CD14-positive monocyte (primary cell): ENCODE measurements at places on chromosomes 6 and 20.
A peak's percentile ranks its signal among the peaks of the same experiment; 100 is the strongest.

- no peak for DNase-seq
These were observed 64.1 kb downstream of the LRRC1 start for GRCh38 chr6:53858913-53859312.

GRCh38 chr6:123622780-123623179, 14.0 kb downstream of the TRDN start:
- DNase-seq, result no peak

DNA sequence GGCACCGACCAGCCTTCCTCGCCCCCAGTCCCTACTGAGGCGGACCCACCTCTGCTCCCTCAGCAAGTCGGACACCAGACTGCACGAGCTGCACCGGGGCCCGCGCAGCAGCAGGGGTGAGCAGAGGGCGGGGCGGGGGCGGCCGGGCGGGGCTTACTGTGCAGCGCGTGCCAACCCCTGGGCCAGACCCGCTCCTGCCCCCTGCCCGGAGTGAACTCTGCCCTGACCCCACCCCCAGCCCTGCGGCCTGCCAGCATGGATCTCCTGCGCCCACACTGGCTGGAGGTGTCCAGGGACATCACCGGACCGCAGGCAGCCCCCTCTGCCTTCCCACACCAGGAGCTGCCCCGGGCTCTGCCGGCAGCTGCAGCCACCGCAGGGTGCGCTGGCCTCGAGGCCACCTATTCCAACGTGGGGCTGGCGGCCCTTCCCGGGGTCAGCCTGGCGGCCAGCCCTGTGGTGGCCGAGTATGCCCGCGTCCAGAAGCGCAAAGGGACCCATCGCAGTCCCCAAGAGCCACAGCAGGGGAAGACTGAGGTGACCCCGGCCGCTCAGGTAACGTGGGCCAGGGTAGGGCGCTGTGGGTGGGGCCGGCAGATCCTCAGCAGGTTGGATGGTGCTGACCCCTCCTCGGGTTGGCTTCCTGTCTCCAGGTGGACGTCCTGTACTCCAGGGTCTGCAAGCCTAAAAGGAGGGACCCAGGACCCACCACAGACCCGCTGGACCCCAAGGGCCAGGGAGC, 1.5 kb upstream of the SLC2A4RG start:
- DNase-seq, result no peak

- no peak for DNase-seq
These were observed 363.9 kb downstream of the DHX35 start for GRCh38 chr20:39326050-39326449.

DNA sequence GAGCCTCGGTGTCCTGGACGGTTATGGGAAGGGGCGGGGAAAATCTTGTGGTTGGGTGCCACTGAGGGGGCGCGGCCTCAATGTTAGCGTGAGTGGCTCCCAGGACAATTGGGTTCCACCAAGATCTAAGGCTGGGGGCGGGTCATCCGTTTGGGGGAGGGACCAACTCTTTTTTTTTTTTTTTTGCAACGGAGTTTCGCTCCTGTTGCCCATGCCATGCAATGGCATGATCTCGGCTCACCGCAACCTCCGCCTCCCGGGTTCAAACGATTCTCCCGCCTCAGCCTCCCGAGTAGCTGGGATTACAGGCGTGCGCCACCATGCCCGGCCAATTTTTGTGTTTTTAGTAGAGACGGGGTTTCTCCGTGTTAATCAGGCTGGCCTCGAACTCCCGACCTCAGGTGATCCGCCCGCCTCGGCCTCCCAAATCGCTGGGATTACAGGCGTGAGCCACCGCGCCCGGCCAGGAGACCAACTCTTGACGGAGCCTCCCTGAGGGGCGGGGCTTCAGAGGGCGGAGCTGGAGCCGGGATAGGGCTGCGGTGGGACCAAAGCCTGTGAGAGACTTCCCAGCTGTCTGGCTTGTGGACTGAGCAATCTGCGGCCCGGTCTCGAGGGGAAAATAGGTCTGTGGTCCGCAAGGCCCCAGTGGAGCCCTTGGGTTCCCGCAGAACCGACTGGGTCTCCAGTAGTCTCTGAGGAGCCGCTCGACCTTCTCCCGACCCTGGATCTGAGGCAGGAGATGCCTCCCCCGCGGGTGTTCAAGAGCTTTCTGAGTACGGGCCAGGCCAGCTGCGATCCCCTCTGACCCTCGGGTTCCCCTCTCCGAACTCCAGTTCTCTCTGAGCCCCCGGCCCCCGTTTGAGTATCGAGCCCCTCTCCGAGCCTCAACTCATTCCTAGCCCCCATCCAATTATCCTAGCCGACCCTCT, 1.1 kb downstream of the SPAG4 start:
- DNase-seq, result peak; percentile 66

DNA sequence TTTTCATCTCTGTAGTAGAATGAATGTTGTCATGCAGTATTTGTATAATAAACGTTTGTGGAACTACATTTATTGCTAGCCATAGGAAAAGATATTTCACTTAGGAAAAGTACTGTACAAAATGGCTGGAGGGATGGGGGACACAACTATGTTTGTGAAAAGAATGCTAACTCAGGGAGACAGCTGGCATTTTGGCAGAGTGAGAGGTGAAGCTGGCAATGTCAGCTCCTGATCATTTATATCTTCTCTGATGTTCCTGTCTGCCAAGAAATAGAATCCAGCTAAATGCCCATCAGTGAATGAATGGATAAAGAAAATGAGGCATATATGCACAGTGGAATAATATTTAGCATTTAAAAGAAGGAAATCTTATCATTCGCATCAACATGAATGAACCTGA, 313.0 kb upstream of the IRAK1BP1 start:
- DNase-seq, result no peak

- no peak for DNase-seq
These were observed 277.2 kb downstream of the ARHGAP18 start for GRCh38 chr6:129432738-129433137.

GRCh38 chr6:34151321-34152041, 5.6 kb upstream of the GRM4 start:
- DNase-seq, result no peak

- no peak for DNase-seq
These were observed 182.7 kb upstream of the OLIG3 start for GRCh38 chr6:137676888-137677287.

DNA sequence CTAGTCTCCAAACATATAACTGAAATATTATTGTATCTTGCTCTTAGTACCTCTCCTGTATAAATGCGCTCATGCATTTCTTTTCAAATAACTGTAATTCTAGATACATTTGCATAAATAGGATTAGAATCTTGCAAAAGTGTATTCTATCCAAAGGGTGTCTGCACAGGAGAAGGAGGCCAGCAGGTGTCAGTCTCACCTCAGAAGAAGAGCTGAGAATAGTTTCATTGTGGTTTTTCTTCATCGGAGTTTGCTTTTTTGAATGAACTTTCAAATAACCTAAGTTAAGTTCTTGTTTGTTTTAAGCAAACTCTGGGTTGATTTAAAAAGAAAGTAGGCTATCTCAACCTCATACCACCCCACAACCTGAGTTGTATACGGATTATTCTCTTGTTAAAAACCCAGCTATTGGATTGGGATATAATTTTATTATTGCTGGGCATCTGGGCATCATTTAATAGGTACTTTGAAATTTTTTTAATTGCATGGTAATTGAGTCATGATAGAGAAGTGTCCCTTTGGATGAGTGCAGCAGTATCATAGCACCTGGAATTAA, 125.0 kb upstream of the MLIP start:
- DNase-seq, result no peak
